ENCODE measurements at places on chromosomes 7 and 10.

- no peak for DNase-seq
These were observed 46.8 kb downstream of the TET1 start for GRCh38 chr10:68606918-68607317.

DNA sequence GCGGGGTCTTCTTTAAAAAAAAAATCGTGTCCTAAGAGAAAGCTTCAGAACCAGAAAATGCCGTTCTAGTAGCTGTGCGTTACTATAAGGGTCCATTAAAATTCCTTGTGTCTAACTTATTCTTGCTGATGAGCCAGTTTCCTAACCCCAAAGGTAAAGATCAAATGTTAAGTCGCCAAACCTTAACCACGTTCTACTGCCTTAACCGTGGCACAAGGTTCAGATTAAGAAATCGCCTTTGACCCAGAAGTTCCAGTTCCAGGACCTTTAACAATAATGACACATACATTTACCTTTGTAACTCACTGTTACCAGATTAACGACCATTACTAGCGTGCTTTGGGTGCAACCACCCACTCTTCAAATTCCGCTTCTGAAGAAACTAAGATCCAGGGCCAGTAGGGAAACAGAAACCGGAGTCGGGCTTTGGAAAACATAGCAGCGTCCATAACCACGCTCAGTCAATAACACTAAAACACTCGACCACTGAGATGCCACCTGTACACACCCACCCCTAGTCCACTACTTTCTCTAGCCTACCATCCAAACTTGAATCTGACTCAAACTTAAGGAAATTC lies 620 bp downstream of the BET1 start:
- DNase-seq = peak; percentile 80

GRCh38 chr10:13395540-13395939 lies 47.4 kb upstream of the SEPHS1 start:
- no peak for DNase-seq

- no peak for DNase-seq
These were observed 157.6 kb downstream of the PIP4K2A start for GRCh38 chr10:22556774-22557173.

GRCh38 chr7:140639366-140640053 lies 1.1 kb downstream of the DENND2A start:
- no peak for DNase-seq
